ENCODE measurements at places on chromosomes 12 and 14. TPM values are rescaled to one million over a fixed set of nuclear protein-coding genes. Genes with fewer than 3 reads are reported as not detected.

Gene CLEC4C
- polyA plus RNA-seq, result 0.07 TPM

Gene TAS2R30
- 0.07 TPM for polyA plus RNA-seq

Gene TMPRSS12
- polyA plus RNA-seq, result 0.01 TPM

Gene TSPAN19
- 0.09 TPM for polyA plus RNA-seq

Gene CDKN3
- 15.1 TPM for polyA plus RNA-seq

Gene CPSF6
- 57.9 TPM for polyA plus RNA-seq

All from large intestine (tissue), 12 donors.